Activated CD8-positive, alpha-beta memory T cell treated with anti-CD3 and anti-CD28 coated beads for 4 hours (primary cell): ENCODE measurements at places on chromosomes 3 and 15.

GRCh38 chr15:35746121-35746520, 200.2 kb upstream of the DPH6 start:
- DNase-seq, result no peak

- no peak for DNase-seq
Measured at GRCh38 chr3:136377508-136377907, 127.4 kb downstream of the PCCB start.

DNA sequence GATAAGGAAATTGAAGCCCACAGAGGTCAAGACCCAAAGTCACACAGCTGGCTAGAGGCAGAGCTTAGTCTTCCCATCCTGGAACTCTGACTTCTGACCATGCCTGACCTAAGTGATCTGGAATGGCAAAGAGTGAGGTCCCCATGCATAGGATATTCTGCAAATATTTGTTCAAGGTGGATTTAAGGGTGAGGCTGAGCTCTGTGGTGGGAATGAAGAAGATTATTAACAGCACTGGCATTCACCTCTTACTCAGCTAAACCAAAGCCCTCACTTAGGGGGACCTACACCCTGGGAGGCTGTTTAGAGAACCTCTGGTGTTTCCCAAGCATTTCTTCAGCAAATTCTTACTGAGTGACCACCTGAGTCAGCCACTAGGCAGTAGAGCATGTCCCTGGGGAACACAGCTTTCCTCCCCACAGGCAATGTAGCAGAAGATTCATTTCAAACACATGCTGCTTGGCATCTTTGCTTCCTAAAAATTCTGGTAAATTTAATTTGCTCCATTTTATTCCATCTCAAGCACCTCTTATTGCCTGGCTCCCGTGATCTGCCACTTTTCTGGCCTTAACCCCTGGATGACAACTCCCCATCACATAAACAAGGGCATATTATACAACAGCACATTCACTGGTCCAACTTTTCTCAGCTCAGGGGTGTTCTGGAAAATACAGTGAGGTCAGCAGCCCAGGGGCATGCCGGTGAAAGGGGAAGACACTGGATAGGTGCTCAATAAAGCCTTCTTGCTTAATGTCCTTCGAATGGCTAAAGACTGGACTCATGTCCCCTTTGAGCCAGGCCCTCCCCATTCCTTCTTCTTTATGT, 176.0 kb downstream of the ABHD5 start:
- DNase-seq, result no peak

- no peak for DNase-seq
Measured at GRCh38 chr15:57213862-57214261, 162.4 kb upstream of the CGNL1 start.

- no peak for DNase-seq
Measured at GRCh38 chr15:80434926-80435720, 30.9 kb downstream of the ARNT2 start.

- no peak for DNase-seq
Measured at GRCh38 chr15:40932649-40933516, 3.7 kb downstream of the DLL4 start.

DNA sequence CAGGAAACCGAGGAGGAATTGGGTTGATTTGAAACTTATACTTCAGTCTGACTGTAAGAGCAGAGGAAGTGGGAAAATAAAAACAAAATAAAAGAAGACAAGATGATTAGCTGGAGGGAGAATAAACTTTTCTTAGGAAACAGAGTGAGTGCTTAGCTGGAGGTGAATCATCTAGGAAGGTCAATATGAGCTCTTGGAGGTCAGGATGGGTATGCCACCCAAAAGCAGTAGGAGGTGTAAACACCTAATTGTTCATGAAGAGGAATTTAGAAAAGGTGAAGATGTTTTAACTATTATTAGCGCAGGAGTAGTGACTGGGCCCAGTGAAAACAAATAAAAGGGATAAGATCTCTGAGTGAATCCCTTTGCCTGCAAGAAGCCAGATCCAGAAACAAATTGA, 39.9 kb upstream of the ARL14 start:
- DNase-seq, result no peak

DNA sequence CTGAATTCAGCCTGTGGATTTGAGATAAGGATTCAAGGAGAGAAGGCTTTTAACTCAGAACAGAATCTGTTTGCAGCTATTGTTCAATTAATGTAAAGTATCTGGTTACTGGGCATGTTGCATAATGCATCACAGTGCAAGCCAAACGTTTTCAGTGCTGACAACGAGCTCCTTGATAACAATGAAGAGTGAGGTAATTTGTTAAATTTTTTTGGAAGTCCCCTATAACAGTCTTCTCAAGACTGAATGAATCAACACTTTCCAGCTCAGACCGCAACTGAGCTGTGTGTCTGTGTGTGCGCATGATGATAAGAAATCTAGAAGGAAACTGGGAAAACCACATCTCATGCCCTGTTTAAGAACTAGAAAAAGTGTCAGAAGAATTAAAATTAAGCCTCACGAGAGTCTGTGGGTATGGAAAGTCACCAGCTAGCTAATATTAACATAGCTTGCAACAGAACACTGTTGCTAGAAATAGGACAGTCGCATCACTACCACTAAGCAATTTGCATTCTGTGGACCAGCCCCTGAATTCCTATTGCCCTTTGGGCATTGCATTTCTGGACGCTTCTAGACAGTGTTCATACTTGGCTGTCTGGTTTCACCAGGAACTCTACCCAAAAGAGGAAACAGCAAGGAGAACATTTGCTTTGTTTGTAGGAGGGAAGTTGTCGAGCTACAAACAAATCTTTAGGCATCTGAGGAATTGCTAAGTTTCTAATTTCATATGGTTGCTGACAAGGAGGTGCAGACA, 43.7 kb upstream of the ATP2C1 start:
- peak; percentile 25 for DNase-seq

GRCh38 chr3:84275532-84275931, 683.3 kb upstream of the CADM2 start:
- no peak for DNase-seq

GRCh38 chr15:28885630-28886430, at the start of gene APBA2:
Gene APBA2, plus strand, starts transcription at chr15:28885974. Its CDS starts 167,911 bp downstream, at chr15:29053885.
- DNase-seq, result peak; percentile 15

DNA sequence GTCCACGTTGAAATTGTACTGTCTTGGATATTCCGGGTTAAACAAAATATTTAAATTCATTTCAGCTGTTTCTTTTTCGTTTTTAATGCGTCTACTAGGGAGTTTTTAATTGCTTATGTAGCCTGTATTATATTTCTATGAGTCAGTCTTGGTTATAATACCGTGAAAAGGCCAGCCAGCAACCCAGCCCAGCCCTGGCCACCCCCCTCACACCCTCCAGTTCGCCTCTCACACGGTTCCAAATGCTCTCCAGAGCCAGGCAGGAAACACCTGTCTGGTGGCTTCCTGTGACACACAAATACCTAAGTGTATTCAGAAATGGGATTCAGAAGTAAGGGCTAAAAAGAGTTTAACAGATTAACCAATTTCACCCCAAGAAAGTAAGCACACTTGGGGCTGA, 4.4 kb downstream of the SH3BP5 start:
- no peak for DNase-seq
